ENCODE measurements at places on chromosomes 1 and 21.

DNA sequence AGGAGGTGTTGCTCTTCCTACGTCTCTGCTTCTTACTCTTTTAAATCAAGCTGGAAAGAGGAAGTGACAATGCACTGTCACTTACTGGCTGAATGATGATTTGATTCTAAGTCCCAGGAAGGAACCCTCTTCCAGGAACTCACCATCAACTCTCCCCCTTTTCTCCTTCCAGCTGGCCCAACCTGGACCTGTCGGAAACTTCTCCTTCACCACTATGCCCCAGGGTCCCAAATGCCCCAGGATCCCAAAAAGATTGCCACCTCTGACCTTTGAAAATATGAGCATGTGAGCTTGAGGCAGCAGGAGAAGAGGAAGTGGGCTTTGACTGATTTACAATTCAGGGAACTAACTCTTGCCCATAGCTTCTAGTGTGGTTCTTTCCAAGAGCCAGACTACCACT, 5.3 kb upstream of the ADAMTS5 start:
- DNase-seq, result no peak

GRCh38 chr1:202578565-202578964, 131.7 kb downstream of the SYT2 start:
- DNase-seq, result no peak

DNA sequence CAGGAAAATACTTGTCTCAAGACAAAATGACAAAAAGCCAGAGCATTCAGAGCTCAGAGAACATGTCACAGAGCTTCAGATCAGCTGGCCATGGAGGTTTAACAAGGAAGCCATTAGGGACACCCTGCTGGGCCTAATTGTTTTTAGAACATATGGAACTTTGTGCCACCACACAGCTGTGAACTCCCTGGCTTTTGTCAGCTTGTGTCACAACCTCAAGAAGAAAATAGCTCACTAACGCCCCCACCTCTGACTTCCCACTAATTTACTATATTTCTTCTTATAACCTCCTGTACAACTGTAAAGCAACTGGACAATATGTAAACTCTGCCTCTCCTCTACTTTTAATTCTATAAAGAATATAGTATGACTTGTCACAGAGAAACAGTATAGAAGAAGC, 21.0 kb upstream of the TDRD10 start:
- no peak for DNase-seq

DNA sequence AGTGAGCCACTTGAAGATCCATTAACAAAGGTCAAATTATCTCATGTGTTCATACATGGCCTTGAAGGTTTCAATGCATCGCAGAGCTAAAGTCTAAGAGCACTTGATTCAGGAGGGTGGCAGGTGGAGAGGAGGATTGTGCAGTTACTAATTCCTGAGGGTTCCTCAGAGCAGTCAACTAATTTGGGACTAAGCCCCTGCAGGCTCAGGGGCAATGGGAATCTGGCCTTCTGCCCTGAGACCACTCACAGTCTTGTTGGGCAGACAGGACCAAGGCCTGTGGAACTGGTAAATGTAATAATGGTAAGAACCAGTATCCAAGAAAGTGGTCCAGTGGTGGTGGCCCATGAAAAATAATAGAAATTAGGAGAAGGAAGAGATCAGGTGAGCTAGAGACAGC, 127.4 kb upstream of the HMGB4 start:
- DNase-seq, result no peak

- DNase-seq, result no peak
These were observed 17.1 kb upstream of the ZBTB21 start for GRCh38 chr21:42027085-42027821.

- DNase-seq, result no peak
These were observed 187.7 kb downstream of the KAZN start for GRCh38 chr1:14786109-14786675.

GRCh38 chr1:28579401-28579800, 12.7 kb upstream of the RAB42 start:
- DNase-seq, result no peak

DNA sequence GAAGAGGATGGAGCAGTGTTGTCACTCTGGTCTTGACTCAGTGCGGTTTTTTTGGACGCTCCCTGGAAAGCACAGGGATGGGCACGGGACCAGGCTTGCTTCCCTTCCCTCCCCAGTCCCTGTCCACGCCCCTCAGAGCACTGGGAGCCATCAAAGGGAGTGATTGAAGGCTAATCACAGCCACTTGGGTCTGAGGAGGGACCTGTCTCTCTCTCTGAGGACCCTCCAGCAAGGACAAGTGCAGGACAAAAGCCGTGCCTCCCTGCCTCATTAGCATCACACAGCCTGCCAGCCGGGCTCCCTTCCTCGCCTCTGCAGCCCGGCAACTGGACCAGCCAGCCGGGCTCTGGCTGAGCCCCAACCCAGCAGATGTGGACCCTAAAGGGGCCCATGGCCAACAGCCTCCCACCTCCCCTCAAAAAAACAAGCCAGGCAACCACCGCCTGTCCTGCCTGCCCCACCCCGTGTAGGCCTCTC, 18.6 kb upstream of the PDZK1IP1 start:
- no peak for DNase-seq

DNA sequence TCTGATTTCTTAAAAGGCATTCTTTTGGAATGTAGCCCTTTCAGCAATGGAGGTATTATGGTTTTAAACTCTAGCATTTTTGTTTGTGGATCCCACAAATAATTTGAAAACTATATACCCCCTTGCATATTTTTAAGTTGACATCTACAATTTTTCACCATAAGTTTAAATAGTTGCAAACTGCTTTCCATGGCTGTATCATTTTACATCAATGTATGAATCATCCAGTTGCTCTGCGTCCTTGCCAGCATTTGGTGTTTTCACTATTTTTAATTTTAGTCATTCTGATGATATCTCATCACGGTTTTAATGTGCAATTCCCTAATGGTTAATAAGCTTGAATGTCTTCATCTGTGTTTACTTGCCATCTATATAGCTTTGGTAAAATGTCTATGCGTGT, 20.7 kb downstream of the DIPK1A start:
- no peak for DNase-seq

GRCh38 chr1:112307930-112308591, 88.0 kb upstream of the CTTNBP2NL start:
- DNase-seq, result no peak

DNA sequence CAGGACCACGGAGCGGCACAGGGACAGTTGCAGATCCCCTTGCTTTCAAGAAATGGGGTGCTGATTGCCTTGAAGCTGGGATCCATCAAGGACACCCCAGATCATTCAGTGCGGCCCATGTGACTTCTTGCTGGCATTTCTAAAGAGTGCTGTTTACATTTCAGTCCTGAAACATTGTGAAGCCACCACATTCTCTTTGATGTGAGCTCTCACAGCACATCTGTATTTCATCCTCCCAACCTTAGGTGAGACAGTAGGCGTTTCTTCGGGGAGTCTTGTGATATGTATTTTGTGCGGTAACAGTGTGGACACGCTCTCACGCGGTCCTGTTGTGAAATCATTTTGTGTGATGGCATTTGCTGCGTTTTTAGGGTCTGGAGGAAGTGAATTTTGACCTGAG, 57.2 kb downstream of the CACHD1 start:
- DNase-seq, result no peak

DNA sequence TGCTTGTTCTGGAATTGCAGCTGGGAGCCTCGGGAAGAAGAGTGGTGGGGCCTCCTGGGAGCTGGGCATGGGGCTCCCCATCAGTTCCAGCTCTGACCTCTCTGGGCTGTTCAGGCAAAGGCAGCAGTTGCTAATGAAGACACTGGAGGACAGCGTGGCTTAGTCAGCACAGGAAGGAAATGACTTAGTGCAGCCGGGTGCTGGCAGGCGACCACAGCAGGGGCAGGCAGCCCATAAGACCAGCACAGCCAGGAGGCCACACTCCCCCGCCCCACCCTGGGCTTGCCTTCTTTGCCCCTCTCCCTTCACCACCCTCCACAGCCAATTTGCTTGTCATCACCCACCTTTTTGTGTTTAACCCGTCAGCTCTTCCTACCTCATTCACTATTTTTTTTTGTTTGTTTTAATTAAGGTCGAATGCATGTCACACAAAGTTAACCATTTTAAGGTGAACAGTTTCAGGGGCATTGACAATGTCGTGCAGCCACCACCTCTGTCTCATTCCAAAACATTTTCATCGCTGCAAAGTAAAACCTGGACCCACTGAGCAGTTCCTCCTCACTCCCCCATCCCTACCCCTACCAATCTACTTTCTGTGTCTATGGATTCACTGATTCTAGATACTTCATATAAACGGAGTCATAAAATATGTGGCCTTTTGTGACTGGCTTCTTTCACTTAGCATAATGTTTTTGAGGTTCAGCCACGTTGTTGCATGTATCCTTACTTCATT, 10.9 kb downstream of the OLIG2 start:
- DNase-seq, result peak; percentile 35

DNA sequence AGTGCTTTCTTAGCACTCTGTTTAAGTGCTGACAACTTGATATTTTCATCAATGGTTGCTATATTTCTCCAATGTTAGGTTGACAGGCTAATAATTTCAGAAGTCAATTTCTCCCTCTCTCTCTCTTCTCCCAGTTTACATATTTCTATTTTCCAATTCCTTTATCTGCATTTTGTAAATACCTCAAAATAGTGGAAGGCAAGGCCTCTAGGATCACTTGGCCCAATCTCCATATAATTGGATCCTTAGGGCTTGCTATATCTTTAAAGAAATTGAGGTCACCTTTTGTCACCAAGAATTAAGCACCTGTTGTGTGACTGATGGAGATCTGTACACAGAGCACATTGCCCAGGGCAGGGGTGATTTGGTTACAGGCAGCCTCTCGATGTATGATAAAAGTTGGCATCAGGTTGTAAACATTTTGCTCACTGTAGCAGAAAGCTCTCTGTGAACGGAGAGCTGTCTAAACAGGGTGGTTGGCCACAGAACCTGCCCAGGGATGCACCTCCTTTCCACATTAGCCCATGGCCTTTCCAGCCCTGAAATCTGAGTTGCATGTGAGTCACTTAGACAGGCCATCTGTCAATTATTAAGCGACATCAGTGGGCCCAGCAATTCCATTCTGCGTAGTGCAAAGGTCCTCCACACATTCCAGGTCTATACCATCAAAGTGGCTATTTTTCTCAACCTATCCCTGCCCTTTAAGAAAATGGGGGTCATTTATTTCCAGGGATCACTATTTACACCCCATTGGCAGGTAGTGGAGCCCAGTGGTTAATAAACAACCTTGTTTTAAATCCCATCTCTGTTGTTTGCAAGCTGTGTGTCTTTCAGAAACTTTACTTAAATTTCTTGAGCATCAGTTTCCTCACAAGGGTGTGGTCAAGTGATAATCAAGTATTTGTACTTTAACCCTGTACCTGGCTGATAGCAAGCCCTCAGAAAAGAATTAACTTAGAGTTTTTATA, 29.1 kb upstream of the IRF2BP2 start:
- DNase-seq, result no peak

- DNase-seq, result peak; percentile 75
These were observed 5.6 kb upstream of the FAM131C start for GRCh38 chr1:16078925-16079656.

DNA sequence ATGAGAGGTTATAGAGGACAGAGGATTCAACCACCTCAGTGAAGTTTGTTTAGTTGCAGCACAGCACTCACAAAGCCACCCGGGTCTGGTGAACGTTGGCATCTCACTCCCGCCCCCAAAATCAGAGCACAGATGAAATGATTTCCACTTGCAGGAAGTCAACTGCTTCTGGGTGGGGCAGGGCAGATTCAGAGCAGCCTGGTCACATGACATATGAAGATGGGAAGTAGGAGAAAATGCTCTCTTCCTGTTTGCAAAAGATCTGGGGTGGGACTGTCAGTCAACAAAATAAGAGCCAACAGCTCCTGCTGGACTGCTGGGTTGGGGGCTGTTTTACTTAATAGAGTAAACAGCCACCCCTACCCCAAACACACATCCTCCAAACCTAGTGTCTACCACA, 43.2 kb downstream of the LRRC71 start:
- peak; percentile 38 for DNase-seq

- no peak for DNase-seq
These were observed 32.3 kb downstream of the RCAN1 start for GRCh38 chr21:34582506-34583150.

Data from activated gamma-delta T cell treated with Interleukin-2 at 50 U/mL for 16 hours (primary cell).